ENCODE measurements at places on chromosomes 7 and 10. TPM values are rescaled to one million over a fixed set of nuclear protein-coding genes. Genes with fewer than 3 reads are reported as not detected.
A peak's percentile ranks its signal among the peaks of the same experiment; 100 is the strongest.

CUBN gene
- 1.8 TPM for total RNA-seq

DPYSL4 gene
- total RNA-seq, result 23.9 TPM

TWIST1 gene
- total RNA-seq, result 0.24 TPM

ACBD7 gene
- 24.1 TPM for total RNA-seq

RET gene
- total RNA-seq, result 9.8 TPM

PNLIPRP1 gene
- total RNA-seq, result not detected

HYAL4 gene
- total RNA-seq, result not detected

MRLN gene
- total RNA-seq, result not detected

AGBL3 gene
- total RNA-seq, result 3.2 TPM

DNA sequence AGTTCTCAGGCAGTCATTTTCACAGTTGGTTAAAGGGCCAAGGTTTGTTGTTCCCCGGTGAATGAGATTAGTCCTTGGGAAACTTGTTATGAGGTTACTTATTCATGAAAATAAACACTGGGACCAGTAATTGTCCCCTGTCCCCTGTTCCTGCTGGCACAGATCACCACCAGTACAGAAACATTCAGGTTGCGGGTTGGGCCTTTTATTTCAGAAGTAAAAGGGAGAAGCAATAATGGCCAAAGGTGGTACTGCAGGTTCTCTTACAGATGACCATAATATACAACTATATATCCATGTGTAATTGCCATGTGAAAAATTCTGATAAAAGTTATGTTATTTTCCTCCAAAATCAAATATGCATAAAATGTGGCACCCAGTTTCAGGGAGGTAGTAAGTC lies 442.0 kb downstream of the SORCS1 start:
- peak; percentile 28 for DNase-seq

DNA sequence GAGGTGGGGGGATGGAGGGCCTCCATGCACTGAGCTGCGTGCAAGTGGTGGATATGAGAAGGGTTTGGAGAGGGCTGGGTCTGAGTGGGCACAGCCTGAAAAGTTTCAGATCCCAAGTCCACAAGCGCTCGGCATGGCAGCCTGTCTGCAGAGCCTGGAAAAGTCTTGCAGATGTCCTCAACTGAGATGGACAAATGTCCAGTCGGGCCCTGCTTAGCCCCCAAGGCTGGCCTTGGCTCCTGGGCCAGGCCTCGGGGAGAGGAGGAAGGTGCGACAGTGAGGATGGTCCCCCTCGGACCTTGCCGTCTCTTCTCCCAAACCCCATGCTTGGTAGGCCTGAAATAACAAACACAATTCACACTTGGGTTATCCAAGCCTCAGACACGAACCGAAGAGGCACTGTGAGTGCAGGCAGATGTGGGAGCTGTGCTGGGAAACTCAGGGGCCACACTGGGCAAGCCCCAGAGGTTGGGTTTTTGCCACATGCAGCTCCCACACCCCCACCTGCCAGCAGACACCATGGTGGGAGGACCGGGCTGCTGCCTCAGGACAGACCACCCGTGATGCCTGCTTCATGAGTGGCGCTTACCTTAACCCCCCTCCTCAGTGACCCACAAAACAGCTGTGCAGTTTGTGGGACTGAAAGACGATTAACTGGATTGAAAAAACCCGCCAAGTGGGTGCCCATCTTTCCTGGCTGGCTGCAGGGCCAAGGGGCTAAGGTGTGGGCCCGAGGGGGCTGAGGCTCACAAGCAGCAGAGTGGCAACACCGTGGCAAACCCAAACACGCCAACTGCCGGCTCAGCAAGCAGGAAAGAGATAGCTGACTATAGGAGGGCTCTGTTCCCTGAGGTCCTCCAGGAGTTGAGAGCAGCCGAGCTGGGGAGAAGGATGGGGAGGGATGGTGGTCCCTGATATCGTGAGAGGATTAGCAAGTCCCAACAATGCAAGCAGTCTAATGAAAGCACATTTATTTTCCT lies 156.8 kb downstream of the RNF216 start:
- DNase-seq, result no peak

- DNase-seq, result no peak
Observed at GRCh38 chr10:593016-593415, 96.5 kb downstream of the DIP2C start.

DNA sequence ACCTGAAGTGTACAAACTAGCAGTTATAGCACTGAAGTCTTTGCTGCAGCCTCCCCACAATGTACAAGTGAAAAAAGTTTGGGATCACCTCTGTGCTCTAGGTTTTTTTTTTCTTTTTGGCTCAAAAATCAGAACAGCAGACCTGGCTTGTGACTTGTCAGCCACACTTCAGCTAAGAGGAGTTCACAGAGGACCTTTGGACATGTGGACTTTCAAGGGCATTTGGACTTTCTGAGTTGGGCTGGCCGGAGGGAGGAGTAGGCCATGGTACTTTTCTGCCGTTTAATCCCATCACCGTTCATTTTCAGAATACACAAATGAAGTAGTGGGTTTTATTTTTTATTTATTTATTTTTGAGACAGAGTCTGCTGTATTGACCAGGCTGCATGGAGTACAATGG lies 21.9 kb upstream of the ACSL5 start:
- DNase-seq, result no peak

DNA sequence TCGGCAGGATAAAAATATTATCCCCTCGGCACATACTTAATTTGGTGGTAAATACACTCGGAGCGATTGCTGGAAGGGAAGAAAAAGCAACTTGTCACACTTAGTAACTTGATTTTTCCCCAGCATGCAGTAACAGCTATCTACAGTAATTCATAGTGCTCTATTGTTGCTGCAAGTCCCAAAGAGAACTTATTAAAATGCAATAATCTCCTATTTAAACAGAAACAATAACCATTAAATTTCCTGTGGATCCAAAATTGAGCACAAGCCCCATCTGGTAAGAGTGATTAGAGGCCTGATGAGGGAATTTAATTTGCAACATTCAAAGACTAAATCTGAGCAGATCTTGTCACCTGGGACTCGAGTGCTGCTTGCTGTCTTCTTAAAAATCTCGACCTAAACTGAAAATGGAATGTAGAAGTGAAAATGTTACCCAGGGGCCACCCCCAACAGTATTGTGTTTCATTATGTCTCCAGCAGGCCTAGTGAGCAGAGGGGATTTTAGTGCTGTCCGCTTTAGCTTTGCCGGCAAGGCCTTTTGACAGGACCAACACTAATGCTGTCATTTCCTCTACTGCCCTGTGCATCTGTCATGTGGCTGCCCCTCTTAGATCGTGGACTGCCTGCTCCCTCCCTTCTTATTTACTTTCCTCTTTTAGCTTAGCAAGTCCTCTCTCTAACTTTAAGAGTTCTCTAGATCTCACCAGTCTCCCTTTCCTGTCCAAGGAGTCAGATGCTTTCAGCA lies 639.7 kb downstream of the AUTS2 start:
- no peak for DNase-seq

DNA sequence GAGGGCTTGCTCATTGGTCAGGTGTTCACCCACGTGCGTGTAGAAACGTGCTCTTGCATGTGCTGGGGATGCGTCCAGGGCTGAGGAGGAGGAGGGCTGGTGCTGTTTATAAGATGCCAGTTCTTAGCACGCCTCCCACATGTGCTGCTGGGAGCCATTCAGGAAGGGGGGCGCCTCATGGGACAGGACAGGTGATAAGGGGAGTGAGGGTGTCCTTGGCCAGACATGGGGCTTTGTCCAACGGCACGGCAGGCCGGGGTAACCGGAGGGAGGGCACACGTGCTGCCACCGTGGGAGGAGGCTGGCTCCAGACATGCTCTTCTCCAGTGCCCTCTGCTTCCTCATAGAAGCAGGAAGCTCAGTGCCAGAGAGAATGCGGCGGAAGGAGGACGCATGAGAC lies 150.0 kb downstream of the ZMYND11 start:
- DNase-seq, result no peak

GRCh38 chr7:4745971-4746919 lies 29.2 kb upstream of the AP5Z1 start:
- DNase-seq, result no peak

DNA sequence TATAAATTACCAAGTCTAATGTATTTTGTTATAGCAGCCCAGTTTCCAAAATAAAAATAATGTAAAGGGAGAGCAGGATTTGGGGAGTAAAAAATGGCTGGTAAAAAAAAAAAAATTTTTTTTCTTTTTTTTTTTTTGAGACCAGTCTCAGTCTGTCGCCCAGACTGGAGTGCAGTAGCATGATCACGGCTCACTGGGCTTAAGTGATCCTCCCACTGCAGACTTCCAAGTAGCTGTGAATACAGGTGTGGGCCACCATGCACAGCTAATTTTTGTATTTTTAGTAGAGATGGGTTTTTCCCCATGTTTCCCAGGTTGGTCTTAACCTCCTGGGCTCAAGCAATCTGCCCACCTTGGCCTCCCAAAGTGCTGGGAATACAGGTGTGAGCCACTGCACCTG lies 4.8 kb upstream of the LSM8 start:
- no peak for DNase-seq

GRCh38 chr7:150629347-150629746 lies 2.8 kb downstream of the GIMAP6 start:
- no peak for DNase-seq

GRCh38 chr10:43233601-43234430 lies 33.0 kb downstream of the RASGEF1A start:
- no peak for DNase-seq

GRCh38 chr7:47100817-47101435 lies 481.0 kb downstream of the TNS3 start:
- peak; percentile 83 for DNase-seq

- DNase-seq, result no peak
Observed at GRCh38 chr10:132213917-132214316, 27.2 kb downstream of the DPYSL4 start.

GRCh38 chr7:5279734-5280133 lies 3.0 kb upstream of the SLC29A4 start:
- no peak for DNase-seq

GRCh38 chr7:42224391-42225003 lies 12.5 kb downstream of the GLI3 start:
- peak; percentile 76 for DNase-seq
